ENCODE measurements at places on chromosomes 4 and X.

DNA sequence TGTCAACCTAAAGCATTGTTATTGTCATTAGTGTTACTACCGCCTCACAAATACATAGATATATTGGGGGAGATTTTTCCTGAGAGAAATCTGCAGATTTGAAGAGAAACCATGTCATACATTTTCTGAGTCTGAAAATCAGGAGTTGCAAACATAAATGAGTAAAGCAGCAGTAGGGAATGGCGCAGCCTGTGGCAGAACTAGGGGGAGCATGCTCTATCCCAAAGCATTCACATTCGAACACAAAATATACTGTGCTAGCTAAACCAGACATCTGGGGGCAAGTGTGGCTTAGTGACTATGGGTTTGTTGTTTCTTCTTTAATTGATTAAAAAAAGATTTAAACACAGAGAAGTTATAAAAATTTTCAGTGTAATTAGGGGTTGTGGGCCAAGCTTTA is 83.2 kb downstream of the CPE start:
- no peak for DNase-seq

GRCh38 chr4:41214825-41215146 is 444 bp upstream of the APBB2 start:
- DNase-seq: no peak

- no peak for DNase-seq
These were observed 182.1 kb upstream of the MAP3K15 start for GRCh38 chrX:19697416-19697815.

GRCh38 chrX:635428-636090 is 5.0 kb downstream of the SHOX start:
- no peak for DNase-seq

DNA sequence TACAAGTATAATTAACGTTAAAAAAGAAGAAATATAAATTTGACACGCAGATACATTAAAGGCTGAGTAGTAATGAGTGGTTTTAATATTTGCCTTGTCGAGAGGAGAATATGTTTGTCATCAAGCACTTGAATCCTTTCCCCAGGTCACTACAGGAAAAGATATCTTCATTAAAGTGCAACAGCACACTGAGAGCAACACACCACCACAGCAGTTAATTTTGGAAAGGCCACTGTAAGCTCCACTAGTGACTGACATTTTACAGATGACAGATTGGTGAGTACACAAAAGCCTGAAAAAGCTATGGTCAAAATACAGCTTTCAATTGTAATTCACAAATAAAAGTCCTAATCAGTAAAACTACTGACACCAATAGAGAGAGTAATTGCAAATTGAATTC is 76.6 kb downstream of the ZNF718 start:
- no peak for DNase-seq

DNA sequence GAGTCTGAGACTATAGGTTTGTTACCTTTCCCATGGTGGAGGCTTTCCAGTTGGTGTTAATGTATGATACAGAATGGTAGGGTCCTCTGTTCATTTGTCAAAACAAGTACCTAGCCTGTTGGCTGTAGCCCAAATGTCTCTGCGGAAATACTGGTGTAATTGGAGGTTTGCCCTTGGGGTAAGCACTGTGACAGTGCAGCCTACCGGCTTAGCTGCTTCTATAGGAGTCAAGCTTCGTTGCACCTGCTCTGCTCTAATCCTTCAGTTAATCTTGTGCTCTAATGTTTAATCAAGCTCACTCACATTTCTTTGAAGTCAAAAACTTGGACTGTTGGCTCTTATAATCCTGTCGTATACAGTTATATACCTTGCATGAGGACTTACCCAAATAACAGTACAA is 203.4 kb downstream of the CCNG2 start:
- no peak for DNase-seq

DNA sequence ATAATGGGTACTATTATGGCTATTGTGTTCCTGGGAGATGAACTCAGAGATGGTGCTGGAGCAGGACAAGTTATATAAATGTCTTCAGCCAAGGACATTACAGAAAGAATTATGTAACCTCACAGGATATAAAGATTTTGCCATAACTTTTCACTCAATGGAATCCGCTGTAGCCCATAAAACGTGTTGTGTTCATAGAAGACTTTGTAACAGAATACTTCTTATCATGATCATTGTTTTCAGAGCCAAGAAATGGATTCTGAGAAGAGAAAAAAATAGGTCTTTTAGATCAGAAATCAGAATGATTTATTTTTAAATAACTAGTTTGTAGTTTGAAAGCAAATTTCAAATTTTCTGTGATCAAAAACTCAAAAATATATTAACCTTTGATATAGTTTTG is 441.0 kb upstream of the TENM3 start:
- DNase-seq: no peak

- no peak for DNase-seq
These were observed 33.1 kb upstream of the ZNF41 start for GRCh38 chrX:47515941-47516665.

DNA sequence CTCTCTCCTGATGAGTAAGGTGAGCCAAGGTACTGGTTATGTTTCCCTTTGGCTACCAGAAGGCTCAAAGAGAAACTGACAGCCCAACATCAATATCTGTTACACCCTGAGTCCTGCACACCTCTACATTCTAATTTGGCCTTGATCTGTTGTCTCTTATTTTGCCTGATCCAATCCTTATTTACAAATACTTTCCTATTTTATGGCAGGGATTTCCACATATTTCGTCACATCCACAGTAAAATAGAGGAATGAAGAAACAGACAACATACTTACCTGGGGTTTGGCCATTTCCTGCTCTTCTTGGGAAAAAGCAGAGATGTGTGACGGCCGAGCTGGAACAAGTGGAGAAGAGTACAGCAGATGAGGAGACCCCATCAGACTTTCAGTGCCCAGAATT is 1.5 kb downstream of the ZNF182 start:
- no peak for DNase-seq

GRCh38 chr4:48739560-48740019 is 40.5 kb downstream of the FRYL start:
- DNase-seq: no peak

- no peak for DNase-seq
These were observed 59.4 kb downstream of the HMGB2 start for GRCh38 chr4:173274744-173275143.

GRCh38 chr4:94517492-94517891 is 65.8 kb downstream of the PDLIM5 start:
- DNase-seq: no peak

DNA sequence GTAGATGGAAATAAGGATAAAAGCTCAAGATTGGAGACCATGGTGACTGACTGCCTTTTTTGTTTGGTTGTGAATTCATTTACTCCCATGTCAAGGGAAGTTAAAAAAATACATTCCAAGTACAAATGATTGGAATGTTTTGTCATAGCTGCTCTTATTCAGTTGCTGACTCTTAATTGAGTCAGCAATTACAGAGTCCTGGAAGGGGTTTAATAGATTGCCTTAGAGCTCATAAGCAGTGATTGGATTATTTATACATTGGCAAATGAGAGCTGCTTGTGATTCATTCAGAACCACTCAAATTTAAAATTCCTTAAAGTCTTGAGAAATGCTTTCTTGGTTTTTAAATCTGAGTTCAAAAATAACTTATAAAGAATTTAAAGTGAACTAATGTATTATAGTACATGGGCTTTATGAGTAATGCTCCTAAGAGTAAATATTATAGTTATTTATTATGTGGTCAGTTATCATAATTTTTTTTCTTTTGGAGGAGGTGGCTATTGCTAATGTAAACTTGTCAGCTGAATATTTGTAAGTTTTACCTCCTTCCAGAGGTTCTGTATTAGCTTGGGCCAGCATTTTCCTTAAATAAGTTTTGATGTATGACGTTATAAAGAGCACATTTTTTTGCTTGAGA is 13.6 kb downstream of the JADE1 start:
- no peak for DNase-seq

DNA sequence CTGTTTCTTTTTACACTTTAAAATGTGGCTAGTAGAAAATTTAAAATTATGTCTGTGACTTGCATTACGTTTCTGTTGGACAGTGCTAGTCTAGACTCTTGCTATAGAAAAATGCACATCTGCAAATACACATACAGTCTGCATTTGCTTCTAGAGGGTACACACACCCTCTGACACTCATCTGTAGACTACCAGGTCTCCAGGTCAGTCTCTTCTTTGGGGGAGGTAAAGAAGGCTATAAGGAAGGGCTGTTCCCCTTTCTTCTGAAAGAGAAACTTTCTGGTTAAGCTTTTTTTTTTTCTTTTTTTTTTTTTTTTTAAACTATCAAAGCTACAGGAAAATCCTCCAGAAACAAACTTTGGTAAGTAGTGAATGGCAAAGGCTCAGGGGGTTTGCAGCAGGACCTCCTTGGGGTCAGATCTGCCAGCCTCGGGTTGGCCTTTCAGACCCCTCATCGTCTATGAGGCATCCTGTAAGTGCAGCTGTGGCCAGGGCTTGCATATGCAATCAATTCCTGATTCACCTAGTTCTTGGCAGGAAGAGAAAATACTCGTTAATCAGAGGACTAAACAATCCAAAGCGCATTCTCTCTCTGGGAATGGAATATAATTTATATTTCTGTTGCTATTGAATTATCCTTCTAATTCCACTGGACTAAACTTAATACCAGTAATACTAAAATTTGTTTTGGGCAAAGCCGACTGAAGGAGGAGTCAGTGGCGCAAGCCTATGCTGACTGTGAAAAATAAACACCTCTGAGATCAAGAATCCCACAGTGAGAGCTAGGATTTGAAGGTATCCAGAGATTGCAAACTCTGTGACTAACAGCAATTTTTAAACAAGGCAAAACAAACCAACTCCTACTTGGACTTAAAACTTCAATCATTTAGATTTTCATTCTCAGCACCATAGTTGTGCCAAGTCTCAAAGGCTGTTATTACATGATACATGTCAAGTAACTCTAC is 109.3 kb upstream of the TBC1D9 start:
- no peak for DNase-seq

GRCh38 chr4:180610324-180610723 is 1632.9 kb upstream of the TENM3 start:
- no peak for DNase-seq

- DNase-seq: no peak
These were observed 40.3 kb downstream of the C4orf54 start for GRCh38 chr4:99617374-99617773.

DNA sequence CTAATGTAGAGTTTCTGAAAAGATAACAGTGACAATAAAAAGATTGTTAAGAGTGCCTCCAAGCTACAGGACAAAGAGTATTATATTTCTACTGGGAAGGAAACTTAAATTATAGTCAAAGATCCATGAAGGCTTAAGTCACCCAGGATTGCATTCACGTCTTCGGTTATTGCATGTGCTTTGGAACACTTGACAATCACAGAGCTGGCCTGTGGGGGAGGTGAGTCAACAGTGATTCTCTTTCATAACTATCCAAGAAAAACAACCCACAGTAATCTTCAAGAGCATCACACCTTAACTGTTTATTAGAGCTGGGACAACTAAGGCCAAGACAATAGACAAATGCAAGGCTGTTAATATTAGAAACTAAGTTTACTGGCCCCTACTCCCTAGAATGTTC is 40.3 kb downstream of the PDGFC start:
- no peak for DNase-seq

DNA sequence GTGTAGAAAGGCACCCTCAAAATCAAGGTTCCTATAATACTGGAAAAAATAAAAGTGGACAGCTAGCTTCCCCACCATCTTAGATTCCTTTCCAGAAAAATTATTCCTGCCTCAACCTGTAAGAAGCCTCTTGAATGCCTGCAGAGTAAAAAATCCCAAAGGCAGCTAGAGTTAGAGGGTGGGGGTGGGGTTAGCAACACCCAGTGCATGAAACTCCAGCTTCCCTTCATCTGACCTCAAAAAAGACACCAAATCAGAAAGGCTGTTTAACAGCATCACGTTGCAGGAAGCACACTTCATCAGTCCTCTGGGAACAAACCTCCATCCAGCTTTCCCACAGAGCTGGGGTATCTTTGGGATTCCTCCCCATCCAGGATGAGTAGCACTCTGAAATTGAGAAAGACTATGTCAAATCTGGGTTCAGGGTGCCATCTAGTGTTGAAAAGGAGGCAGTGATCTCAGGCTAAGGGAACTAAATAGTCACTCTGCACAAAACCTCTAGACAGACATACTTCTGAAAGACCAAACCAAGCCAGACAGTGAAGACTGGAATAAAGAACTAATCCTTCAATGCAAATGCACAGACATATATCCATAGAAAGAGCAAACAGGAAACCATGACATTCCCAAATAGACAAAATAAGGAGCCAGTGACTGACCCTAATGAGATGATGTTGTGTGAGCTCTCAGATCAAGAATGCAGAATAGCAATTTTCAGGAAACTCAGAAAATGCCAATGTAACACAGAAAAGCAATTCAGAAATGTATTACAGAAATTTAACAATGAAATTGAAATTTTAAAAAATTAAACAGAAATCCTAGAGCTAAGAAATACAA is 97.9 kb downstream of the ARHGEF9 start:
- DNase-seq: peak; percentile 13

DNA sequence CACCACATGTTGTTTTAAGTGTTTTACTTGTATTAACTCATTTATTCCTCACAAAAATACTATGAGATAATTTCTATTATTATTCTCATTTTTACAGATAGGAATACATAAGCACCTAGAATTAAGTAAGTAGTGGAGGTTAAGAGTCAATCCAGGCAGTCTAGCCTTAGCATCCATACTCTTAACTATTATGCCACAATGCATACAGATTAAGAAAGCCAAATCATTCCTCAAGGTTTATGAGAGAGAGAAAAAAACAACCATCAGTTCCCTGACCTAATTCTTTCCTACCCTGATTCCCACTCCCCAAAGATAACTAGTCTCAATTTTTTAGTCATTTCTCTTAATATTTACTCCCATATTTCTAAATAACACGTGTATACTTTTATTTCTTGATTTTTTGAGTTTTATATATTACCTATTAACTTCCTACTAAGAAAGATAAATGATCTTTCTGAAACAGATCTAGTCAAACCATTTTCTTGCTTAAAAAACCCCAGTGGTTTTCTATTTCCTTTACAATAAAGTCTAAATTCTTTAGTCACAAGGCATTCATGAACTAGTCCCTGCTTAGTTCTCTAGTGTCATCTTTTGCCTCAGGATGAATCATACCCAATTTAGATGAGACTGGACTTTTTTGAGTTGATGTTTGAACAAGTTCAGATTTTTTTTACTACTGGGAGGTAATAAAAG is 16.0 kb downstream of the UBA6 start:
- no peak for DNase-seq

DNA sequence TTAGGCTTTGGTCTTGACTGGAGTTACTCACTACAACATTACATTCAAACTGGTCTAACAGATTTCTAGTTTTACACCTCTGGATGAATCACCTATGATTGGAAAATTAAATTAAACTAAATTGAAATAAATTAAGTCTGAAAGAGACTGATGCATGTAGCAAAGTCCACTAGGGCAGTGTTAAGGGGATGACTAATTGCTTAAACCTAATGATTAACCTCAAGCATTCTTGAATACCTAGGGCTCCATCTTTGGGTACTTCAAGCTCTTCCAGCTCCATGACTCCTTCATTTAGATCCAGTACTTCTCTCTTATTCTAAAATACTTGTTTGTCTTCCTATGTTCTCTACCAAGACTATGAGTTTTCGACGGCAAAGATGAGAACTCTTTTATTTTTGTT is 86.8 kb downstream of the SH2D1A start:
- DNase-seq: no peak
